Suppressor macrophage (primary cell): ENCODE measurements at places on chromosomes 3 and 15.

DNA sequence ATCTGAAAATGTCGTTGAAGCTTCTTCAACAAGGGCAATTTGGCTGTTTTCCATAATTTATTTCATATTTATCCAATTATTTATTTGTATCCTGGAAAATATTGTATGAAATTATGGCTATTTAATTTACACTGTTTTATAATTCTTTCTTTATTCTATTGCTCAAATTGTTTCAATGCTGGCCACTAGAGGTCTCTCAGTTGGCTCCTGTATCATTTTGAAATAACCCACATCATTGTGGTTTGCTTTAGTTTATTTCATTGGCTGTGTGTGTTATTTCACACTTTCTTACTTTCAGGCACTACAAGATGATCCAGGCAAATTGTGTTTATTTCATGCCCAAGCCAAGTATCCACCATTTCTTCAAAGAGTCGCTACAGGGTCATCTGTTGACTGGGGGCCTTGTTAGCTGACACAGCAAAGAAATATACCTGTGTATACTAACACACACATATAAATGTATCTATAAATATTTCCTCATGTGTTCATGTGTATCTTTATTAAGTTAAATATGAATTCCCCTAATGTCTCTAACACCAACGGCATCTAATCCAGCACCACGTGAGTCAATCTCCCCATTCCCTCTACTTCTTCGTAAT, 86.2 kb downstream of the NPAP1 start:
- DNase-seq = peak; percentile 5

DNA sequence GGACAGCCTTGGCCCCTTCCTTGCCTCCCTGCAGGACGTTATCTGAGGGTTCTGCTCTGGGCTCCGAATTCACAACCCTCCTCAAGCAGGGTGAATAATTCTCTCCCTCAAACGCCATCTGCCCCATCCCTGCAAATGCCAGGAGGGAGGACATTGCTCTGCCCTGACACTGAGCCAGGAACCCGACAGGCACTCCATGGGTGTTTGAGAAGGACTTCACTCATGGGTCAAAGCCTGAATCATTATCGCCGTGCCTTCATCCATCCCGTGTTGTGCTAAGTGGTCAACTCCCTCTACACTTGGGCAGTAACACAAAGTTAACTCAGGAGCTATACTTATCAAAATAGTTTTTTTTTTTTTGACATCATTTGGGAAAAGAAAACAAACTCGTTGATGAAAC, 261.8 kb upstream of the IGF1R start:
- no peak for DNase-seq

- no peak for DNase-seq
Measured at GRCh38 chr3:136804813-136805212, 14.1 kb upstream of the SLC35G2 start.

DNA sequence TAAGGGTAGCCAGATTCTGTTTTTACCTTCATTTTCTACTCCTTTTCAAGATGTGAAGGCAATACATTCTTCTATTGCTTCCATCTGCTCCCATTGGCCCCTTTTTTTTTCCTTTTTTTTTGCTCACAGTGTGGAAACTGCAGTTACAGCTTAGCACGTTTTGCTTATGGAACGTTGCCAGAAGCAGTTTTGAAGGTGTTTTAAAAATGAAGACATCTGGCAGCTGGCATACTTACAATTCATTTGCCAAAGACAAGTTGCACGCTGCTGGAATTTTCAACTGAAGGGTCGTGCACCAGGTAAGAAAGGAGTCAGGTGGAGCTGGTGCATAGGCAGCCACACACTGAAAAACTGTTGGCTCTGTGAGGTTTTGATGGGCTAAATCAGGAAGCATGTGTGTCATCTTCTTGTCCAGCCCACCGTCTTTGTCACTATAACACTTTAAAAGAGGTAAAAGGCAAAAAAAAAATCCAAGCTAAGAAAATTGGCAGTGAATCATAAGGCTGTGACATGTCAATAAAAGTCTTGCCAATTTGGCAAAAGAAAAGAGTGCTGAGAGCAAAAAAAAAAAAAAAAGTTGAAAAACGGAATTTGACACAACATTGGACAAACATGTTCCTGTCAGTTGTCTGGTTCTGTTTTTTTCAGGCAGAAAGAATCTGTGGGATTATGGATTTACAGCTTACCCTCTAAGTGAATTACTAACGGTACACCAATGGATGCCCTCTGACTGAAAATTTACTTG, 225.4 kb upstream of the SOX2 start:
- no peak for DNase-seq

DNA sequence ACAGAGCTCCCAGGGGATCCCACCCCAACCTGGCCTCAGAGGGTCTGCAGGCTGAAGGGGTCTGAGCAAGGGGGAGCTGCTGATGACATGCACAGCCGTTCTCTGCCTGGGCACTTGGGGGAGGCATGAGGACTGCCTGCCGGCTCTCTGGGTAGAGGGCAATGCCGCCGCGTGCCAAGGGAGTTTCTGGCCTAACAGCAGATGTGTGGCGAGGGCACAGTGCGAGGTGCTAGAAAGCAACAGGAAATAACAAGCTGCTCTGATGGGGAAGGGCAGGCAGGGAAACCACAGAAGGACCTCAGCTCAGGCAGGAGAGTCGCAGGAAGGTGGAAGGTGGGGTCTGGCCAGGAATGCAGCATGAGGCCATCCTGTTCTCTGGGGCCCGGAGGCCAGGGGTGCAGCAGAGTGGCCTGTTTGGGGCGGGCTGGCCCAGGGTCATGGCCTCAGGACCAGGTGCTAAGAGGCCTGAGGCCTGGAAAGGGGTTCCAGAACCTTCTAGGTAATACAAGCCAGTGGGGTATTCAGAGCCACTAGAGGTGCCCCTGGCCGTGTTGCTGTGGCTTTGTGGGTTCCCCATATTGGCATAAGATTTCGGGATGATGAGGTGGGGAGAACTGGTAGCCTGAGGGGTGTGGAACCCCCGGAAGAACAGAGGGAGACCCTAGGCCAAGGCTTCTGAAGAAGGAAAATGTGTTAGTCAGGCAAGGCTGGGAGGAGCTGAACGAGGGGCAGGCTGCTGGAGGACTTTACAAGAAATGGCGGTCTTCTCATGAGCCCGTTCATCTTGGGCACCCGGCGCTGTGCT, 41.2 kb downstream of the RGMA start:
- no peak for DNase-seq

DNA sequence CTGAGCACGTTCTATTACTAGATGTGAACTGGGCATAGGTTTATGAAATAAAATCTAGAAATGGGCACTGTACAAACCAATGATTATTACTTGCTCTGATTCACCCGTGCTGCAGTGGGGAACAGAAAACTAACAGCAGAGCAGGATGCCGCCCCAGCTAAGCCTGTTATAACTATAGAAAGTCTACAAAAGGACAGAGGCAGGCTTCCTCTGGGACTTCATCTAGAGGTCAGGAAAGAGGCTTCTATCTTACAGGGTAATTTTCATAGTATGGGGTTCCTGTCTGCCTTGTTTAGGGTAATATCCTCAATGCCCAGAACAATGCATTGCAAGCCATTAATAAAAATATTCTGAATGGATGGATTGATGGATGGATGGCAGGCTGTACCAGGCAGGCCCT, 177.0 kb upstream of the TBL1XR1 start:
- no peak for DNase-seq

DNA sequence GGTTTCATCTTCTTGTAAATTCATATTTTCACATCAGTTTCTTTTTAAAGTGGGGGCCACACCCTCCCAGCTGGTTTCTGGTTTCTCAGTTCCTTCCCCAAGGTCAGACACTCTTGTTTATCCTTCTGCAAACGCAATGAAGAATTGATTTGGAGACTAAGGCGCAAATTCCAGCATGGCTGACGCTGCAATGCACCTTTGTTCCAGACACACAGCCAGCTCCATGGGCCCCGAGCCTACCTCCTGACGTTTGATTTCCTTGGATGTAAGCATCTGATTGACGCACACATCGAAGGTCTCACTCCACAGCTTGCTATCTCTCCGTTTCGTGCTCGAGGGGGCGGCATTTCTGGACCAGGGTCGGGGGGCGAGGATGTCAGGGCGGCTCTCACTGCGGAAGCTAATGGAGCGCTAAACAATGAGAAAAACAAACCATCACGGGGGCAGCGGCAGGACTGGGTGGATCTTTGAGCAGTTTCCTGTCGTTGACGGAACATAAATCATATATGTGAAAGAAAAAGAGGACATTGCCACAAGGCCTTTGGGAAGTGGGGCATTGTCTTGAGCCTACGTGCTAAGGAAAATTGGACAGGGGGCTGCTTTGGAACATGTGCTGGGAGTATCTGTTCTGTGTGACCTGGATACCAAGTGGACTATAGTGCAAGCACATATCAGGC, 46.9 kb downstream of the ARHGEF3 start:
- DNase-seq = peak; percentile 67
